ENCODE measurements at places on chromosomes 7 and 10.

DNA sequence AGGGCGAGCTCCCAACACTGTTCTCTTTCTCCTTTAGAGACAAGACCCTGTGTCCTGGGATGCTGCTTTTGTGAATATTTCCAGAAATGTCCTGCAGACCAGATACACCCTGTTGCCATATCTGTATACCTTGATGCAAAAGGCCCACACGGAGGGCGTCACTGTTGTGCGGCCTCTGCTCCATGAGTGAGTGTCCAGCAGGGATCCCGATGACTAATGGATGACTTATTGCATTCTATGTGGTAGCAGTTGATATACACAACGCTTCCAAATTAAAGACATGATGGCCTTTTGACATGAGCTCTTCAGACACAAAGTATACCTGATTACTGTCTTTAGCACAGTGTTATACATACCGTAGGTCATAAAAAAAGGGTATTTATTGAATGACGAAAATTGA is 45.0 kb upstream of the MGAM2 start:
- DNase-seq = peak; percentile 1

DNA sequence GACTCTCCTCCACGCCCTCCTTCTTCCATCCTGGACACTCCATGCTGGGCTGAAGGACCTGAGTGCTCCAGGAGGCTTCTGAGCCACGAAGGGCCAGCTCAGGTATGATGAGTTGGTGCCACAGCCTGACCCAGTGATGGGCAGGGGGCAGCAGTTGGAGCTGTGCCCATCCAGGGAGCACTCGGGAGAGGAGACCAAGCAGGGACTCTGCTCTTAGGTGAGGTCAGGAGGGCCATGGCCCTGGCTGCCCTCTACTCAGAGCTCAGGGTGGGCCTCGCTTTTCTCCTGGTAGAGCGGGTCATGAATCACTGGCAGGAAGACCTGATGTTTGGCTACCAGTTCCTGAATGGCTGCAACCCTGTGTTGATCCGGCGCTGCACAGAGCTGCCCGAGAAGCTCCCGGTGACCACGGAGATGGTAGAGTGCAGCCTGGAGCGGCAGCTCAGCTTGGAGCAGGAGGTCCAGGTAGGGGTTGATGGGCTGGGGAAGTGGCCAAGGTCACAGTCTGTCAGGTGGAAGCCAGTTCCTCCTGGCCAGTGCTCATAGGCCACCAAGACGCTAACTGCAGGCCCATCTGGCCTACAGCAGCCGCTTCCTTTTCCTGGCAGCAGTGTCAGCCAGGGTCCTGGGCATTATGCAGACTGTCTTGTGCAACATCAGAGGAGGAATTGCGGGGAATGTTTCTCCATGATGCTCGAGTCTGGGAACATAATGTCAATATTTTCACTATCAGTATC is 50.8 kb downstream of the ALOX5 start:
- no peak for DNase-seq

GRCh38 chr7:17070231-17070708 is 188.5 kb upstream of the AGR3 start:
- DNase-seq = no peak

DNA sequence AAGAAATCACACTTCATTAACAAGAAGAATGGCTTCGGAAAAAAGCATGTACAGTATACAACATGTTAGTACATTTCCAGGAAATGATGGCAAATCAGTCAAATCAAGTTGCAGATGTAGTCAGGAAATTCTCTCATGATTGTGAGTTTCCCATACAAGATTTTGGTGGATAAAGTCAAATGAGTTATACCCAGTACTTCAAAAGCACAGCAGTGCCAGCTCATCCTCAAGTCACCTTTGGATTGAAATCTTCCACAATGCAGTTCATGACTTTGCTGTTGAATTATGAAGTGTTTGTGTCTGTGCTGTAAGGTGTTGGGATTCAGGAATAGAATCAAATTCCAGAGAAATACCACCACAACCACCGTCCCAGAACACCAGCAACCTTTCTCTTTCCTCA is 301.3 kb upstream of the BMPER start:
- DNase-seq = no peak

- peak; percentile 45 for DNase-seq
Observed at GRCh38 chr7:80533287-80533686, 21.4 kb upstream of the GNAT3 start.

DNA sequence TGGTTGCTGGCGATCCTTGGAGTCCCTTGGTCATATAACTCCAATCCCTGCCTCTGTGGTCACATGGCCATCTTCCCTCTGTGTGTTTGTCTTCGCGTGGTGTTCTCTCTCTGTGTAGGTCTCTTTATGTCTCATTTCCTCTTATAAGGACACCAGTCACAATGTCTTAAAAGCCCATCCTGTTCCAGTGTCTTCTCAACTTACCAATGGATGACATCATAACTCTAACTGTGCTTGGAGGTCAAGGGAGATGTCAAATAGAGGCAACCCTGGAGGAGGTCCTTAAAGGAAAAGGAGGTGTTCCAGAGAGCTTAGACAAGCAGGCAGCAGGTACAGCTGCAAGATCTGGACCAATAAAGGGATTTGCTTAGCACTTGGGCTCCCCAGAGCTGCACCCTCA is 143.0 kb downstream of the BUB3 start:
- DNase-seq = no peak

- DNase-seq = no peak
Observed at GRCh38 chr10:132326344-132326889, 5.6 kb upstream of the LRRC27 start.

DNA sequence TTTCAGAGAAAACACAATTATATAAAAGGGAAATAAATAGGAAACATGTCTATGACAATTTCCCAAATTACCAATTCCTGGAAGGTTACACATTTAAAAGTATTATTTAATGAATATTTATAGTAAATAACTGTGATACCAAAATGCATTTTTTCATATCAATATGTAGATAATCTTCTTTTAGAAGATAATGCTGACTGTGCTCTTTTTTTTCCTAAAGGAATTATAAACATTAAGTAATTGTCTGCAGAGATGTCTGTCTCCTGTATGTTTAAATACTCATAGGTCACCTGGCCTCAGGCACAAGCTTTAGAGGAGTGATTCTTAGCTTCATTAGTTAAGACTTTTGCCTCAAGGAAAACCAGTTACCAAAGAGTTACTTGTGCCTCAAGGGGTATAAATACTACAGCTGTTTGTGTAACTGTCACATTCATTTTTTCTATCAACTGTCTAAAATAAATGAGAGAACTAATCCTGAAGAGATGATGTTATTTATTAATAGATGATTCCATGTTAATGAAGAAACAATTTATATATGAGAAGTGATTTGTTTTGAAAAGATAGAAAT is 77.1 kb downstream of the DNAJC1 start:
- DNase-seq = peak; percentile 47

DNA sequence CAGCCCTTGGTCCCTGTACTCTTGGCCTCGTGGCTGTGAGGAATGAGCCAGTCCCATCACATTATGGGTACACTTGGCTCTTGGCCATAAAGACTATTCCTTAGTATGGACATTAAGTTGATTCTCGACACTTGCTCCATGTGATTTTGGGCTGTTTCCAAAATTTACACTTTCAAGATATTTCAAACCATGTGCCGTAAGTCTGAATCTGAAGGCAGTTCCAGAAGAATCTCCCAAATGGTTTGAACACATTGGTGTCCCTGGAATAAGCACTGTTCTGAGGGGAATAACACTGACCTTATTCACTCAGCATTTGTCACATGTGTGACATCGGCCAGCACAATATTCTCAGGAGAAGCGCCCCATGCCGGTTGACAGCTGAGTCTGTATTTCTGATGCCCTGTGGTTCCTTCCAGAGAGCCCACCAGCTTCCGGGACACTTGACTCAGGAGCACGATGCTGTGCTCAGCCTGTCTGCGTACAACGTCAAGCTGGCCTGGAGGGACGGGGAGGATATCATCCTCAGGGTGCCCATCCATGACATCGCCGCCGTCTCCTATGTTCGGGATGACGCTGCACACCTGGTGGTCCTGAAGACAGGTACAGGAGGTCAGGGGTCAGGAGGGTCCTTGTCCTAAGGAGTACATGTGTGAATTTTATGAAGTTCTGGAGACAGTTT is 24.6 kb downstream of the NACAD start:
- DNase-seq = no peak

DNA sequence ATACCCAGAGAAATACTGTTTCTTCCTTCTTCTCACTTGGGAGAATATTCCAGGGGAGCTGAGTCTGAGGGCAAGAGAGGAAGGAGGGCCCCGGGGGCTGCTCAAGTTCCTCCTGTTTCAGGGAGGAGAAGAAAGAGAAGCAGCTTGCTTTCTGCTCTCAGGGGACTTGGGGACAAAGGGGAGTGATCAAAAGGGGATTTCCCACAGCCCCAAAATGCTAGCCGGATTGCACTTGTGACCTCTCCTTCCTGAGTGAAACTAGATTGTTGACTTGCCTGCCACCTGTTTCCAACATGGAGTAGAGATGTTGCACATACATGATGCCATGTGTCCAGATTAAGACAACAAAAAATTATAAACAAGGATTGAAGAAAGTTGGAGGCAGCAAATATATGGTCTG is 28.7 kb upstream of the PDCD4 start:
- no peak for DNase-seq
